Left renal cortex interstitium (tissue), 4 donors: ENCODE measurements at places on chromosomes 7 and 10.

DNA sequence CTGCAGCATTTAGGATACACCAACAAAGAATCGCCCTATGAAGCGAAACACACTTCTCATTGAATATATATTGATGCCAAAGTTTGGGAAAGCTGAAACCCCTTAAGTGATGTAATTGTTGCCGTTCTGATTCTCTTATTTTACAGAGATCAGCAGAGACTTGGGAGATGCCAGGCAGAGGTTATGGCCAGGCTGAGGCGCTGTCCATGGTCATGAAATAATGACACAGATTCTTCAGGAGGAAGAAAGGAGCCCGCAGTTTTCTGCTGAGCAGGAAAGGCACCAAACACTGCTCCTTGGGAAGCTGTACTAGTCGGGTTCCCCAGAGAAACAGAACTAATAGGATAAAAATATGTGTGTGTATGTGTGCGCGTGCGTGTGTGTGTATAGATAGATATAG is 566.0 kb downstream of the CALN1 start:
- DNase-seq, result no peak

DNA sequence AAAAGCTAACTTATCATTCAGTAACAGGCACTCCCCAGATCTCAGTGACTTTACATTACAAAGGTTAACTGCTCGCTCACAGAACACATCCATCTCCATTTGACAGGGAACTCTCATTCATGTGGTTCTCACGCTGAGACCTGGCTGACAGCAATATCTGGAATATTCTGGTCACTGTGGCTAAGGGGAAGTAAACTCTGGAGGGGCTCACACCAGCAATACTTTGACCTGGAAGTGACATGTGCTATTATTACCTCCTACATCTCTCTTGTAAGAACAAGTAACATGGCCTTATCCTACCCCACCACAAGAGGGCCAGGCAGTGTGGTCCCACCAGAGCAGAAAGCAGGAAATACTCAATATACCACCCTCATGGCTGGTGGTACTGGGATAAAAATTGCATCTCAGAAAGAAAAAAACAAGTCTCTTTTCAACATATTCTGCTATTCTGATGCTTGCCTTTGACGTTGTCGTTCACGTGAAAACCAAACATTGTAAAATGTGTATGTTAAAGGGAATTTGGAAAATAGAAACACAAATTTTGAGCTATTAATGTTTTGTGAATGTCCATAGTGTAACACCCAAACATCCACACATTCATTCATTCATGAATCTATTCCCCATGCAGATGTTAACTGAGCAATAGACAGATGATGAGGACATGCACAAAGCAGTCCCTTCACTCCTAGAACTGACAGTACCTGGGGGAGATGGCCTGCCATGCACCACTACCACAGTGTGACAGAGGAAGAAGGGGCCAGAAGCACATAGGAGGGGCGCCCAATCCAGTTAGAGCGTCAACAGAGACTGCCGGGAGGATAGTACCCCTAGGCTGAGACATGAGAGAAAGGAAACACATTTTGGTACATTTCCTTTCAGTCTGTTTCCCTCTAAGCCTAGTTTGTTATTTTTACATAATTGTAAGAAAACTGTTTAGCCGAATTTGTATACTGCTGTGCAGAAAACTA is 166.0 kb upstream of the SP4 start:
- DNase-seq, result no peak

DNA sequence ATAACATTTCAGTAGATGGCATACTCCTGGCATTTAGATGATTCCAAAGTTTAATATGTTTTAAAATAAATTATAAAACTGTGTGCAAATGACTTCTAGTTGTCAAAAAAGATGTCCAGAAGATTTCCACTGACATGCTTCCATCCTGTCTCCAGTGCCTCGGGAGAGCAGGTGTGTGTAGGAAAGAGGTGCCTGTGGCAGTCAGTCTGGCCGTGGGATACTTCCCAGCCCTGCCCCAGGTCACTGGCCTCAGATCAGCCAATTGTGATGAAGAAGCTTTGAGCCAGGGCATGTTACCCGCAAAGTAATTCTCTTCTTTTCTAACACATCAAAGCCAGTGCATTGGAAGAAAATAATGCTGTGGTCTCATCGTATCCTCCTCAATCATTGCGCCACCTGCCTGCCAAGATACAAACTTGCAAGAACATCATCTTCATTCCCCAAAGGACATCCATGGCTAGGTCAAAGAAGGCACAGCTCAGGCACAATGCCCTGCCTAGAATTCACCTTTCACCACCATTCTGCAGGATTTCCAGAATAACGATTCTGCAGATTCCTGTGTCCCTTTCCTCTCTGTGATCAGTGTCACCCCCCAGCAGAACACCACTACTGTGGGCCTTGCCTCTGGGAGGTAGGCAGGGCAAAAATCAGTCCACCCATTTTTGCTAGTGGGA is 6.3 kb upstream of the KCNMA1 start:
- no peak for DNase-seq

- no peak for DNase-seq
Observed at GRCh38 chr10:30751678-30752331, 122.3 kb upstream of the LYZL2 start.

- no peak for DNase-seq
Observed at GRCh38 chr7:15620491-15621185, 58.8 kb upstream of the AGMO start.

DNA sequence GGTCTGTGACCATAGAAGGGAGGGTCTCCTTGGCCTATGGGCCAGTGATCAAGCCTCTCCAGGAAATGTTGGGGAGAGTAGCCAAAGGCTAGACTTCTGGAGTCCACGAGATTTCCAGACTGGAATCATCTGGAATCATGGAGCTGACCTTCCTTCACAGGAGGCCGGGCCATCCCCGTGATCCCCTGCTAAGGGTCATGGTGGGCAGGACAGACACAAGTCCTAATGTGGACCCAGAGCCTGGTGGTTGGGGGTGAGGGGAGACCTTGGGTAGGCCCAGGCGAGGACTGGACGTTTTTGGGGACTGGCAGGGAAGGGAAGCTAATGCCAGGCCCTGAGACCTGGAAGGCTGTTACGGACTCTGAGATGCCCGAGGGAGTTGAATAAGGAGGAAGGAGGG is 9.8 kb upstream of the GRID1 start:
- DNase-seq, result no peak
